ENCODE measurements at places on chromosomes 16 and 17. TPM values are rescaled to one million over a fixed set of nuclear protein-coding genes. Genes with fewer than 3 reads are reported as not detected.

DNA sequence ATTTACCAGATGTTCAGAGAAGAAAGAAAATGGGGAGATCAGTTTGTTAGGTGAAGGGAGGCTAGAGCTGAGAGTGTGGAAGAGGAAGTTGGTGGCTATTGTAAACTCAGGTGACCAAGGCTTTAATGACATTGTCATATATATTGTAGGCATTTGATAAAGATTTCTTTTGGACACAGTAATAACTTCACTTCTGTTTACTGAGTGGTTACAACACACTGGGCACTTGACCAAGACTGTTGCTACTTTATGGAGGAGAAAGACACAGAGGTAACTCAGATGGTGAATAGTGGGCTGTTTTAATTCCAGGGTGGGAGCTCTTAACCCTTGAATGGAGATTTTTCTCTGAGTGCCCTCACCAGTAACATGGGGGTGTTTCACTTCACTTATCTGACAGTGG, 46.0 kb downstream of the TNRC6A start:
- no peak for DNase-seq

GRCh38 chr17:58306131-58306951, 22.3 kb downstream of the TSPOAP1 start:
- DNase-seq: no peak

- peak; percentile 76 for DNase-seq
Measured at GRCh38 chr17:82257473-82257872, 16.0 kb downstream of the CSNK1D start.

DNA sequence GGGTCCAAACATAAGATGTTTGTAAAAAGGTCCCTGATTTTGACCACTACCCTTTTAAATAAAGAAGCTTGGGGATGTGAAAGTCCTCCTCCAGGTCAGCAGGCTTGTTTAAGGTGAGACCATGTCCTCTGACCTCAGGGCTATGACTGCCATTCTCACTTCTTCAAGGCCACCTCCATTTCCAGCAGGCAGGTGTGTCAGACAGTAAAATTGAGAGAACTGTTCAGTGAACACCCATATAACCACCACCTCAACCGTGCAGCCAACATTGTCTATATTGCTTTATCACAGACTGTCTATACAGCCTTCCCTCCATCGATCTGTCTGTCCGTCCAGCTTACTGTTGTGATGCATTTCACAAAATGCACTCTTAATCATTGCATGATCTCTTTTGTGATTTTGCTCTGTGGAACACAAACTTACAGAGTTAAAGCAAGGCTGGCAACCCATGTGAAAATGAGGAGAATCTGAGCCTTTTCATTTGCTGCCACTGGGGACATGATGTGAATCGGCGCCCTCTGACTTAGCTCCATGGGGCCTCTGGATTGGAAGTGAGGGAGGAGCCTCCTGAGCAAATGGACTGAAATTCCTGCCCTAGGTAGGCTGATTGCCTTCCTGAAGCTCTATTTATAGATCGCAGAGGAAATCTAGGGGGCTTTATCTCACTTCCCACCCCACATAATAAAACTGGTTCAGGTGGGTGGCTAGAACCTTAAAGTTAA, 53.8 kb downstream of the ZNRF1 start:
- no peak for DNase-seq

GRCh38 chr16:10982465-10983150, 38.2 kb downstream of the CLEC16A start:
- no peak for DNase-seq

Gene ITGAD
- not detected for total RNA-seq

Gene CRYBA1
- not detected for total RNA-seq

Gene ZG16
- total RNA-seq: not detected
